ENCODE measurements at places on chromosomes 3 and 15.
A peak's percentile ranks its signal among the peaks of the same experiment; 100 is the strongest.

DNA sequence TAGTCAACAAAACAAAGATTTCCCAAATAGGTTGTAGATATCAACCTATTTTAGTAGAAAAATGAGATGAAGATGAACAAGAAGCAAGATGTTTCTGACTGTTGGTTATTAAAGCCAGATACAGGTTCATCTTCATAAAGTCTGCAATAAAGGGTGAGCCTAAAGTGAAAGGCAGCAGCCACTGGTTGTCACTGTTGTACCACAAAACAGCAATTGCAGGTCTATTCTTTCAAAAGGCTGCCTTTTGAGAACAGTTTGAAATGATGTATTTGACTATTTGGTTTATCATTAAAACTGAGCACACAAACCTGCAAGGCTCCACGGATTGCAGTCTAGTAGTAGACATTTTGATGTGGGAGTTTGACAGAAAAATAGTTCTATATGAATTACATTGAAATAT lies 543.4 kb downstream of the GBE1 start:
- no peak for DNase-seq

GRCh38 chr3:168865022-168865551 lies 769.4 kb upstream of the GOLIM4 start:
- no peak for DNase-seq

GRCh38 chr15:58014040-58014439 lies 51.5 kb downstream of the ALDH1A2 start:
- no peak for DNase-seq

DNA sequence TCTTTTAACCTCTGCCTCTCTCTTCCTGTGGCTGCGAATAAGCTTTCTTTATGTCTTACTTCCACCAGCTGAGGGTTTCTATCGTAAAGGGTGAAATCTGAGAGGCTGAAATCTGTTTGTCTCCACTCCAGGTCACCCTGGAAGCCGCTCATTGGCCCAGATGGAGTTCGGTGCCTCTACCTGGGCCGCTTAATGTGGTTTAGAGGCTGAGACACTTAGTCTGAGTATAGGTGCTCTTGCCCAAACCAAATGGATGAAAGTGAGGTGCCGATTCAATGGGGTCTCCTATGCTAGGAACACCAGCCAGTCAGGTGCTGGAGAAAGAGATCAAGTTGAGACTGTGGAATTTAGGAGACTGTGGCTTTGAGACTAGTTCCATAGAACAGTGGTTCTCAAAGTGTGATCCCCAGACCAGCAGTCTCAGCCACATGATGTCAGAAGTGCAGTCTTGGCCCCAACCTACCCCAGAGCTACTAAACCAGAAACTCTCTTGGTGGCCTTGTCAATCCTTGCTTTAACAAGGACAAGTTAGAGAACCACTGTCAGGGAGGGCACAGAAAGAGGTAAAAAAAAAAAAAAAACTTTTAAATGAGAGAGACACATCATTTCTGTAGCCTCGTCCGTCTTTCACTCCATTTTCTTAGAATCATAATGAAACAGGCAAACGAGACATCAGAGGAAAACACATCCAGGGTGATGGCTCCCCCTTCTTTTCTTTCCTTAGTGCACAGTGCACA lies 54.9 kb upstream of the CCR2 start:
- DNase-seq = no peak

DNA sequence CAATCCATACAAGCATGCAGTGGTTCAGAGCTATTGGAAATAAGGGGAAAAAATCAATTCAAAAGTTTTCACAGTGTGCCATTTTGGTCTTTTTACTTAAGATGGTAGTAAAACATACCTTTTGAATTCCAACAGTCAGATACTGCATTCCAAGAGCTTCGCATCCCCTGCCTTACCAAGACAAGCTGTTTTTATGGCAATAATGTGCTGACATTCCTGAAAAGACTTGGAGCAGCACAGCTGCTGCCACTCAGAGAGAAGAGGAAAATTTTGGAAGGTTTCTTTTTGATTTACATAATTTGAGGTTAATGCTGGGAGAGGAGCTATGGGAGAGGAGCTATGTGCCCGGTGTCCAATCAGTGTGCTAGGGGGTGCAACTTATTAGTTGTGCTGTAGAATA lies 148.3 kb downstream of the FEZF2 start:
- DNase-seq = no peak

- DNase-seq = peak; percentile 41
Measured at GRCh38 chr15:86743283-86743903, 663.7 kb downstream of the AGBL1 start.

- no peak for DNase-seq
Measured at GRCh38 chr15:75167588-75168350, 33.9 kb upstream of the C15orf39 start.

DNA sequence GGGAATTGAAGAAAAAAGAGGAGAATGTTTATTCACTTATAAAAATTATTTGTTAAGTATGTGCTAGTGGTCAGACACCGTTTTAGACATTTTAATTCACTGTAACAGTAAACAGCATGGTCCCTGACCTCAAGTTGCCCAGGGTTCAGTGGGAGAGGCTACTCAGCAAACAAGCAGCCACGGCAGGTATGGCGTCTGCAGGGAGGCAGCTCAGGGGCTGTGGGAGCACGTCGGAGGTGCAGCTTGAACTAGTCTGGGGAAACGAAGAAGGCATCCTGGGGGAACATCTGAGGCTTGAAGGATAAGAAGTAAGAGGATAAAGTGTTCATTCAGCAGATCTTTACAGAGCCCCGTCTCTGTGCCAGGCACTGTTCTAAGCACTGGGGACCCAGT lies 66.0 kb downstream of the CRTC3 start:
- no peak for DNase-seq

DNA sequence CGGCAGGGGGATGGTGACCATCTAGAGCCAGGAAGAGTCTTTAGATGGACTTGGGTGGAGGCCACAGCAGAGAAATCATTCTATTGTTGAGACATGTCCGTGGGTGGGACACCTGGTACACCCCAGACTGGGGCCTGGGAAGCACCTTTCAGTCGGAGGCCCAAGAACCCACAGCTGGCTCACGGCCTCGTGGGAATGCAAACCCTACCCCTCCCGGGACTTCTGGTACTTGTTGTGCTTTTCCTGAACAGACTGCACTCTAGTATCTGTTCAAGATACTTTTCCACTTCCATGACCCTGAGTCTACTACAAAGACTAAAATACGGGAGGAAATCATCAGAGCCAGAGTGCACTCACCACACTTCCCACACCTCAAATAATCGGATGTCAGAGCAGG lies 60.7 kb downstream of the BDH1 start:
- DNase-seq = no peak

DNA sequence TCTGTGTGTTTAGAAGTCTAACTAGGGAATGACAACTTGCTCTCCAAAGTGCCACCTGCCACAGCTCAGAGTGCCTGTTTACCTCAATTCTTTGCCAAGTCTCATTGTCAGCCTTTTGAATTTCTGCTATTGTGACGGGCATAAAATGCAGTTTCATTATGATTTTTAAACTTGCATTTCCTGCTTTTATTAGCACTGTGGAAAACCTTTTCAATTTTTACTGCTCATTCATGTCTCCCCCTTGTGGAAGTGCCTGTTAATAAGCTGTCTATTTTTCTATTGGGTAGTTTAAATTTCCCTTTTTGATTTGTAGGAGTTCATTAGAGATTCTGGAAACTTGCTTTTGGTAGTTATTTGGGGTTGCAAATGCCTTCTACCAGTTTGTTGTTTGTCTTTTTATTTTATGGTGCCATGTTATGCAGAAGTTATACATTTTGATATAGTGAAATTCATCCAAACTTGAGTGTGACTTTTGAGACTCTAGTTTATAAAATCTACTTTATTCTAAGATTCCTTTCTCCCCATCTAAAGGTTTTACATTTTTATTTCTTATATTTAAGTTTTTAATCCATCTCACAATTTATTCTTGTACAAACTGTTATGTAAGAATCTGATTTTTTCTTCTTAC lies 53.9 kb upstream of the FRMD4B start:
- peak; percentile 19 for DNase-seq

DNA sequence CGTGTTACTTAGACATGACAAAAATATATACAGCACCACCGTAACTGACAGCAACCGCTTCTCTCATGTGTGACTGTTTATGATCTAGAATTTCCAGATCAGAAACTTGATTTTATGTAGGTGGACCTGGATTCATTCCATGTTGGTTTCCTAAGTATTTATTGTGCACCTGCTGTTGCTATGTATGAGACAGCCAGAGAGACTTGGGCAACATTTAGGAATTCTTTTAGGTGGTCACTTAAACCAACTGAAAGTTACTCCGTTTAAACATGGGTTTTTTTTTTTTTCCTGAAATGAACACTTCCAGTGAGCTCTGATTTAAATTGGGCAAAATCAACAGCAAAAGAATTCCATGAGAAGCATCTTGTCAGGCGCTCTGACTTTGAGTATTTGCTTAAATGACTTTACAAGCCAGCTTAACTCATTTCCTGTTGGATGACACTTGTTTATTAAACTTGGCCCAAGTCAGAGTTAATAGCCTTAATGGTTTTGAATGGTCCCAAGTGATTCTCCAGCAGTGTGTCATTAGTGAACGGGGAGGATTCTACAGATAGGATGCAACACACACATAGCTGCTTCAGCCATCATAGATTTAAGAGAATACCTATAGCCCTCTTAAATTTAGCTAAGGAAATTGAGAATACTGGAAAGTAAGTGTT lies 31.8 kb downstream of the MITF start:
- no peak for DNase-seq

GRCh38 chr3:25493246-25493645 lies 65.2 kb downstream of the RARB start:
- no peak for DNase-seq

DNA sequence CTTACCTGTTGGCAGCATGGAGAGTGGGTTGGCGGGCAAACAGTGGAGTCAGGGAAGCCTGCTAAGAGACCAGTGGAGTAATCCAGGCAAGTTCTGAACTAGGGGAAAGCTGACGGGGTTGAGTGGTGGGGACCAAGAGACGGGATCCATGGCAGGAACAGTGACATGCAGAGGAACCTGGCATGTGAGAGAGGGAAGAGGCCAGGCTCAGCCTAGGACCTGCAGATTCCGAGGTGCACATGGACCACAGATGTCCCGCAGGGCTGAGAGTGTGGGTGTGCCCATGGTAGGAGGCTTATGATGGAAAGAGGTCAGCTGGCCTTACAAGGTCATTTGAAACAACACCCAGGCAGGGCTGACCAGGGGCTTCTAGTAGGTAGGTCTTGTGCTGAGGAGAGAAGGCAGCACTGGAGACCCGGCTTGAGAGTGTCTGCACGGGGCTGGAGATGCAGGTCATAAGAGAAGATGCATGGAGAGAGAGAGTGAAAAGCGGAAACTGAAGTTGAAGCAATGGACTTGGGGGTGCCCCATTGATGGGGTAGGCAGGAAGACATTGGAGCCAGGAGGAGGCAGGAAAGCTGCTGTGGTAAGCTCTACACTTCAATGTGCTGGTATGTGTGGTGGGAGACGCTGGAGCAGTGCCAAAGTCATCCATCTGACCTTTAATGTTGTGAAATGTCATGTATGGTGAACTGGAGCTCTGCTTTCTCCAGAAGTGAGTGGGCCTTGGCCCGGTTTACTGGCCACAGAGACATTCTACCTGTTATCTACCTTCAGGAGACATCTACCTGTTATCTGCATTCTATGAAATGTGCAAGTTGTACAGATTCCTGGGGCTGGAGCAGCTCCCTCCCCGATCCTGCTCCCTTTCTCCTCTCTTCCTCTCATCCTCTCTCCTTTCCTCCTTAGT lies 4.6 kb downstream of the SPSB4 start:
- no peak for DNase-seq

DNA sequence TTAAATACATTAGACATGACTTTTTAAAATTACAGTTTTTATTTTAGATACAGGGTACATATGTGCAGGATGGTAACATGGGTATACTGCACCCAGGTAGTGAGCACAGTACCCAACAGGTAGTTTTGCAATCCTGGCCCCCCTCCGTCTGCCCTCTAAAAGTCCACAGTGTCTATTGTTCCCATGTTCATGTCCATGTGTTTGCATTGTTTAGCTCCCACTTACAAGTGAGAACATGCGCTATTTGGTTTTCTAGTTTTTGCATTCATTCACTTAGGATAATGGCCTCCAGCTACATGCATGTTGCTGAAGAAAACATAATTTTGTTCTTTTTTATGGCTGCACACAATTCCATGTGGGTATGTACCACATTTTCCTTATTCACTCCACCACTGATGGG lies 23.8 kb downstream of the C3orf70 start:
- no peak for DNase-seq

All from CD4-positive, alpha-beta T cell (primary cell).